Naive B cell (primary cell): ENCODE measurements at places on chromosomes 6 and 20. TPM values are rescaled to one million over a fixed set of nuclear protein-coding genes. Genes with fewer than 3 reads are reported as not detected.

DNA sequence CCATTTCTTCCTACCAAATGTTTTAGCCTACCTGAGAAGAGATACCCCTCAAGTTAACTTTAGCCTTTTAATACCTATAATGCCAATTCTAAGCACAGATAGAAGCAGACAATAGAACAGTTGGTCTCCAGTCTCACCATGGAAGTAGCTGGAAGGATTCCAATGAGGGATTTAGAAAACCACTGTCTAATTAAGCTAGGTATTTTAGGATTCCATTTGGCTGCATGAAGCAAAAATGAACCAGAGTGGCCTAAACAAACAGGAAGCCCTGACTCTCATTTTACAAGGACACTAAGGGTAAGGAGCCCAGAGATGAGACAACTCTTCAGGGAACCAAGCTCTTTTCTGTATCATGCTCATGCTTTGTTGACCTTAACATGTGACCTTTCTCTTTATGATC lies 199.2 kb downstream of the ALDH8A1 start:
- H3K27ac ChIP-seq: no peak overlapping the region
- H3K36me3 ChIP-seq: no peaks in the 10 kb centered on the region
- no peaks in the 10 kb centered on the region for H3K4me1 ChIP-seq
- no peak for DNase-seq

GRCh38 chr20:43304598-43304997 lies 114.9 kb upstream of the PTPRT start:
- no peaks in the 10 kb centered on the region for H3K4me1 ChIP-seq
- H3K36me3 ChIP-seq: no peaks in the 10 kb centered on the region
- no peak for DNase-seq

The ATP5F1E gene
- 53.9 TPM for polyA plus RNA-seq

DNA sequence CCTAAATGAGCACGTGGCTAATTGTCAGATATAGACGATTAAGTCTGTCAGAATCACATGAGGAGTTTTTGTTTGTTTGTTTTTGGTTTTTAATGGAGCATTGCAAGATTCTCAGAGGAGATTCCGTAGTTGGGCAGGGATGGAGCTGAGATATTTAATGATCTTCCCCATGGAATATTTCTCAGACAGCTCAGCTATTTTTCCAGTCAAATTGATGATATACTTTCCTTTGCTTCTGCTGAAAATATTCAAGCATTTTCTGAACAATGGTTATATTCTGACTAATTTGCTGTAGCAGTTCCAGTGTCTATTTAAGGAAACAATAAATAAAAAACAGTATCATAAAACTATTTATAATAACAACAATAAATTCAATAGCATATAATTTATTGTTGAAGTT lies 348.4 kb downstream of the KIF16B start:
- DNase-seq: no peak
- H3K4me1 ChIP-seq: peaks cover 4% of the 10 kb centered on the region
- H3K36me3 ChIP-seq: peaks cover 6% of the 10 kb centered on the region
- H3K4me3 ChIP-seq: no peak overlapping the region
- H3K27me3 ChIP-seq: no peaks in the 10 kb centered on the region

DNA sequence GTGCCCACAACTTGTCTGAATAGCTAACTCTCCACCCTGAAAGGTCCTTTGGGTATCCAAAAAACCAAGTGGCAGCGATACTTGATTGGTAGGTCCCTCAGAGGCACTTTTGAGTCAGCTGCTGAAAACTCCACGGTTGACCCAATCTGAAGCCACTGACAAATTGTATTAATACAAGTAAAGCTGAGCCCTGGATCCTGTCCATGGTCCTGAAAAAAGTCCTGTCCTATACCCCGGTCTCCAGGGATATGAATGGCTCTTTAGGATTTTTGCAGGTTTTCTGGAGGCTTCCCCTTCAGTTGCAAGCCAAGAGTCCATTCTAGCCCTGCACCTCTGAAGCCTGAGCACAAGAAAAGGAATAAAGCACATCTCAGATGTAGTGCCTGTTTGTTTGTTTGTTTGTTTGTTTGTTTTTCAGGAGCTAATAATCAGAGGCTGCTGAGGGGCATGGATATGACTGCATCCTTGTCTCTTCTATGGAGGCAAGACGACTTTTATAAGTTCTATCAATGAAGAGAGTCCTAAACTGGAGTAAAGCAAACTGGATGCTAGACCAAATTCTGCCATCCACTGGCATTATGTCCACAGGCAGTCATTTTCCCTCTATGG lies 1.7 kb upstream of the SLC12A5 start:
- no peak for DNase-seq
- peaks cover 13% of the 10 kb centered on the region for H3K4me1 ChIP-seq
- peaks cover 45% of the 10 kb centered on the region for H3K27me3 ChIP-seq
- no peak overlapping the region for H3K4me3 ChIP-seq
- no peak overlapping the region for H3K27ac ChIP-seq

GRCh38 chr20:19947611-19948264 lies 69.4 kb upstream of the NAA20 start:
- no peaks in the 10 kb centered on the region for H3K27me3 ChIP-seq
- no peak for DNase-seq
- no peak overlapping the region for H3K27ac ChIP-seq
- peaks cover 3% of the 10 kb centered on the region for H3K4me1 ChIP-seq
- H3K4me3 ChIP-seq: no peak overlapping the region

The PNLDC1 gene
- polyA plus RNA-seq: not detected

The CPNE5 gene
- polyA plus RNA-seq: 90.1 TPM

GRCh38 chr20:14210146-14210545 lies 127.3 kb downstream of the FLRT3 start:
- no peak overlapping the region for H3K27ac ChIP-seq
- H3K27me3 ChIP-seq: no peaks in the 10 kb centered on the region
- H3K36me3 ChIP-seq: no peaks in the 10 kb centered on the region
- H3K4me3 ChIP-seq: no peak overlapping the region
- H3K4me1 ChIP-seq: no peaks in the 10 kb centered on the region

- H3K27me3 ChIP-seq: peaks cover 9% of the 10 kb centered on the region
- H3K4me3 ChIP-seq: no peak overlapping the region
- no peak overlapping the region for H3K27ac ChIP-seq
Observed at GRCh38 chr20:53097791-53098190, 125.6 kb downstream of the TSHZ2 start.

The PTGIS gene
- not detected for polyA plus RNA-seq

GRCh38 chr6:142627474-142627873 lies 317.5 kb downstream of the HIVEP2 start:
- H3K4me1 ChIP-seq: no peaks in the 10 kb centered on the region
- DNase-seq: no peak

DNA sequence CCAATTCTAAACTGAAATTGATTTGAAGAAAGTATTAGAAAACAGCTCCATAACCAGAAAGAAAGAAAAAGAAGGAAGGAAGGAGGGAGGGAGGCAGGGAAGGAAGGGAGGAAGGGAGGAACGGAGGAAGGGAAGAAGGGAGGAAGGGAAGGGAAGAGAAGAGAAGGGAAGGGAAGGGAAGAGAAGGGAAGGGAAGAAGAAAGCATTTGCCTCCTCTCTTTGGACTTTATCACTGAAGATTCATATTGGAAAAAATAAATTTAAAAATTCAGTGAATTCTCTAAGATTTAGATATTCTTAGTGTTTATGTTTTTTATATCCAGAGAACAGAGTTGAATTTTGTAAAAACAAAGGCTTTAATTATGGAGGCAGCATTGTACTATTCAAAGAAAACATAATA lies 68.5 kb upstream of the NXT1 start:
- no peak for DNase-seq
- H3K27ac ChIP-seq: no peak overlapping the region
- no peaks in the 10 kb centered on the region for H3K36me3 ChIP-seq
- H3K4me1 ChIP-seq: no peaks in the 10 kb centered on the region
- H3K27me3 ChIP-seq: peaks cover 28% of the 10 kb centered on the region
- no peak overlapping the region for H3K4me3 ChIP-seq

The LTA gene
- polyA plus RNA-seq: 17.1 TPM

The SLC17A3 gene
- polyA plus RNA-seq: not detected

- no peaks in the 10 kb centered on the region for H3K4me1 ChIP-seq
- no peaks in the 10 kb centered on the region for H3K36me3 ChIP-seq
- peaks cover 18% of the 10 kb centered on the region for H3K27me3 ChIP-seq
- no peak for DNase-seq
Observed at GRCh38 chr6:1216488-1216974, 95.4 kb upstream of the FOXQ1 start.

DNA sequence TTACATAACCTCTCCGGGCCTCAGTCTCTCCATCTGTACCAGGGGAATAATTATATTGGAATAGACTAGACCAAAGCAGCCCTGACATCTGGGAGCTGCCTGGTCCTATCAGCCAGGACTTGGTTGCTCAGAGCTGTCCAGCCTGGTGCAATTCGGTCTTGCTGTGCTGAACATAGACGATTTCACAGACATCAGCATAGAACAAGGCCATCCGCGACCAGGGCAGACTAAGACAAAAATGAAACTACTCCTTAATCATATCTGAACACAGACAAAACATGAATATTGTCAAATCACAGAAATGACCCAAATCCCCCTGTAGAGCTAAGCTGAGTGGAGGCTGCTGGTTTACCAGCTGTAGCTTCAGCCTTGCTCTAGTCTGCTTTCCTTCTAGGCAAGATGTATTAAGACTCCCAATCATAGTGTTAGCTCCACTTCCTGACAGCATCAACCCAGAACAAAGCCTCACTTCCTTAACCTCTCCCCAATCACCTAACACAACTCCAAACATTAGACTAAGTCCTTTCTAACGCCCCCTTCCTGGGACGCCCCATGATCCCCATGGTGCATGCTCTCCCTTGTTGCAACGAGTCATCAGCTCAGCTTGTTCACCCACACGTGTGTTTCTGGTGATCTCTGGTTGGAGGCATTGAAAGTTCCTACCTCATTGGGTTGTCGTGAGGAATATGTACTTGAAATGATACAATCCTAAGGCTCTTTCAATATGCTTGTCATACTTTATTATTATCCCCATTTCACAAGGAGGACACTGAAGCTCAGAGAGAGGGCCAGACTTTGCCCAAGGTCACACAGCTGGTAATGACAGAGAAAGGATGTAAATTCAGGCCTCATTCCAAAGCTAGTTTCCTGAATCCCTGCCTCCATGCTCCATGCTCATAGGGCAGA lies 3.5 kb upstream of the MAPK13 start:
- H3K4me1 ChIP-seq: peaks cover 49% of the 10 kb centered on the region
- no peaks in the 10 kb centered on the region for H3K27me3 ChIP-seq
- no peak for DNase-seq

The NFKBIL1 gene
- 10.4 TPM for polyA plus RNA-seq

- no peak for DNase-seq
- H3K36me3 ChIP-seq: no peaks in the 10 kb centered on the region
- no peak overlapping the region for H3K4me3 ChIP-seq
- peaks cover 3% of the 10 kb centered on the region for H3K4me1 ChIP-seq
- no peak overlapping the region for H3K27ac ChIP-seq
Observed at GRCh38 chr6:52108128-52108527, 20.7 kb upstream of the PKHD1 start.

The APMAP gene
- 71.6 TPM for polyA plus RNA-seq

DNA sequence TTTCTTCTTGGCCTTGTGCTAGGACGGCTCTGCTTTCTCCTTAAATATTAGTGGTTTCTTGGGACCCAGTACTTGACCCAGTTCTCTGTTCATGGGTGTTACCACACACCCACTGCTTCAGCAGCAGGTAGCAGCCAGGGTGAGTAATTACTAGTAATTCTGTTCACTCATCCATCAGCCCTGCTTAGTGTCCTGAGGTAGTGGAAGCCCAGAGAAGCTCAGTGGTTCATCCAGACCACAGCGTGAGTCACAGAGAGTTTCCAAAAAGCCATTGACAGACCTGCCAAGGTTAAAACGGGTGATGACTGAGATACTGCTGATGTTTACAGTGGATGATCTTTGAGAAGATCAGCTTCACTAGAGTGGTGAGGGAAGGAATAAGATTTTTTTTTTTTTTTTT lies 51.7 kb upstream of the HINT3 start:
- H3K4me1 ChIP-seq: peaks cover 5% of the 10 kb centered on the region
- no peak overlapping the region for H3K4me3 ChIP-seq
- H3K36me3 ChIP-seq: no peaks in the 10 kb centered on the region
- no peaks in the 10 kb centered on the region for H3K27me3 ChIP-seq
- H3K27ac ChIP-seq: no peak overlapping the region

GRCh38 chr6:80145921-80146320 lies 39.5 kb downstream of the BCKDHB start:
- no peak for DNase-seq
- no peak overlapping the region for H3K4me3 ChIP-seq
- H3K27ac ChIP-seq: no peak overlapping the region

The MLN gene
- polyA plus RNA-seq: not detected

The LTB gene
- 1,948 TPM for polyA plus RNA-seq

GRCh38 chr6:137980777-137981176 lies 113.7 kb downstream of the TNFAIP3 start:
- H3K27me3 ChIP-seq: no peaks in the 10 kb centered on the region
- H3K36me3 ChIP-seq: no peaks in the 10 kb centered on the region
- H3K4me3 ChIP-seq: no peak overlapping the region
- no peak overlapping the region for H3K27ac ChIP-seq

The SLC17A1 gene
- not detected for polyA plus RNA-seq

The TMEM244 gene
- not detected for polyA plus RNA-seq

- no peaks in the 10 kb centered on the region for H3K27me3 ChIP-seq
- no peaks in the 10 kb centered on the region for H3K4me1 ChIP-seq
- DNase-seq: no peak
- no peaks in the 10 kb centered on the region for H3K36me3 ChIP-seq
Observed at GRCh38 chr6:55826941-55827340, 48.4 kb downstream of the BMP5 start.

The TP53TG5 gene
- 0.16 TPM for polyA plus RNA-seq

DNA sequence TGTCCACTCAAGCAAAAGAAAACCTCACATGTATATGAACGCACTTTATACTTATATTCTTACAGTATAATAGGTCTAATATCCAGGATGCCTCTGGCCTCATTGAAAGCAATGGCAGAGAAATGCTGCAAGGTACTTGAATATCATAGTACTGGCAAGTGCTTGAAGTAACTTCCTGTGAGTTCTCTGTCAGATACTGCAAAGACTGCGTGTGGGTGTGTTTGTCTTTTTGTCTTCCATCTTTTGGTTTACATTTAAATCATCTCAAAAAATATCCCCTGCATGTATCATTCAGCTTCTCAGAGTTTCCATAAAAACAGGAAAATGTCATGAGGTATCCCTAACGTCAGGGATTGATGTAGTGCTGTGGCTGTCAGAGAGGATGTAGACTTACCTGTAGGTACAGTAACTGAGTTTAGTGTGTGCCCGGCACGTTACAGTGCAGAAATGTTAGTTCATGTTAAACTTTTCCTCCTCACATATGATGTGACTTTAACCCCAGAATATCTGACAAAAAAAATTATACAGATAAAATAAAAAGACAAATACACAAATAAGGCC lies 184.3 kb downstream of the DST start:
- H3K27me3 ChIP-seq: no peaks in the 10 kb centered on the region
- no peaks in the 10 kb centered on the region for H3K4me1 ChIP-seq
- DNase-seq: no peak
- no peak overlapping the region for H3K27ac ChIP-seq
- no peak overlapping the region for H3K4me3 ChIP-seq

The LY6G6F gene
- polyA plus RNA-seq: not detected

- no peaks in the 10 kb centered on the region for H3K27me3 ChIP-seq
- no peaks in the 10 kb centered on the region for H3K4me1 ChIP-seq
- H3K36me3 ChIP-seq: peaks cover 65% of the 10 kb centered on the region
- no peak for DNase-seq
- H3K4me3 ChIP-seq: no peak overlapping the region
Observed at GRCh38 chr20:1164871-1165270, 19.9 kb downstream of the TMEM74B start.

- H3K27me3 ChIP-seq: peaks cover 8% of the 10 kb centered on the region
- H3K4me1 ChIP-seq: no peaks in the 10 kb centered on the region
- H3K36me3 ChIP-seq: no peaks in the 10 kb centered on the region
- no peak for DNase-seq
- H3K4me3 ChIP-seq: no peak overlapping the region
Observed at GRCh38 chr20:60883496-60883895, 368.6 kb upstream of the CDH4 start.

The MAP7 gene
- not detected for polyA plus RNA-seq
